GM12892 (cell line): ENCODE measurements at places on chromosomes 3 and 15.

DNA sequence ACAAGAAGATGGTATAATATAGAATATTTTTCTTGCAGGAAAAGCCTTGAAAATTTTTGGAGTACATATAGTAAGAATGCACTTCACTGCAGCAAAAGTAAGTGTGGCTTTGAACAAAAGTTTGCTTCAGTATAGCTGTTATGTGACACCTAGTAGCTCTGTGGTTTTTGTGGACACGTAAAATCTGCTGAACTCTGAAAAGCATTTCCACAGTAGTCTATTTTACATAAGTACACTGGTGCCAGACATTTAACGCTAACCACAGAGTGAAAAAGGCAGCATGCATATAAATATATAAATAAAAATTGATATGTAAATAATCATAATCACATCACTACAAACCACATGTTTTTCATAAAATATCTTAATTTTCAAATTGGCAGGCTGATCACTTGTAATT lies 39.8 kb downstream of the CGGBP1 start:
- DNase-seq, result no peak

DNA sequence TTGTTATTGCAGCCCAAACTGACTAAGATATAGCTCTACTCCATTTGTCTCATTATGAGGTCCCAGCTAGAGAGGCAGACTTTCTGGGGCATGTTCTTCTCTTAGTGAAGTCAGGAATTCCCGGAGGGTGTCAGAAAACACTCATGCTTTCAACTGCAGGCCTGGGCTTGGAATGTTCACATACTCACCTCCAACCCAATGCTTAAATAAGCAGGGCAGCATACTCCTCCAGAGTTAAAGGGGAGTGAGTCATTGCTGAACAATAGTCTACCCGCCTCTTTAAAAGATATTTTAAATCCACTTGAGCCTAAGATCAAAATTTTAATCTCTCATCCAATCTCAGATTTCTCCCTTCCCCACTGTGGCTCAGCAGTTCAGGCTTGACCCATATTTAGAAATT lies 167.8 kb upstream of the DPH6 start:
- no peak for DNase-seq

DNA sequence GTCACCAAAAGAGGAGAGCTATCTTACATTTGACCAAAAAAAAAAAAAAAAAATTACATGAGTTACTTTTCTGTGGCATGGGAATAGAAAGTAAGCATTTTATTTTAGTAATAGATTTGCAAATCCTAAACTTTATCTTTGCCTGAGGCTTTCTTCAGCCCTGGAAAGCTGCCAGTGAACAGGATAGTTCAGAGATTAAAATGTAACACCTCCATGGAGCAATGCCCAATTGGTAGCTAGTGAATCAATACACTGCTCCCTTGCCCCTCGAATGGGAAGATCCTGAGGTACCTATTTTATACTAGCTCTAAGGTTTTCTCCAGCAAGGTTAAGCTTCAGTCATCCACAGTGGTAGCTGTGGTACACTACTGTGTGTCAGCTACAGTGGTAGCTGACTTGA lies 867.1 kb downstream of the NAALADL2 start:
- no peak for DNase-seq

DNA sequence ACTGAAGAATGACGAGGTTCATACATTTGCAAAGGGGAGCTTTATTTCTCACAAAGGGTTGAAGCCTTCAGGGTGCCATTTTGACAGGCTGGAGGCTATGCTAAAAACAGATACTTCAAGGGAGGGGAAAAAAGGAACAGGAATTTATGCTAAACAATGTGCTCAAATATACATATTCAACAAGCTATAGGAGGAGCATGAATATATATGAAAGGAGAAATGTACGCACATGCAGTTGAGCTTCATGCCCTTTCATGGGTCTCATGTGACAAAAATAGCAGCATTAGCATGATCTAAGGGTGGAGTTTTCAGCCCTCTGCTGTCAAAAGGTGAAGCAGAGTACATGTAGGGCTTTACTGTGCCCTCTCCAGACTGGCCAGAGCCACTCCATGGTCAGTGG lies 44.3 kb upstream of the FSIP1 start:
- DNase-seq, result no peak

- no peak for DNase-seq
These were observed 176.3 kb downstream of the ZMAT3 start for GRCh38 chr3:178895178-178895789.

DNA sequence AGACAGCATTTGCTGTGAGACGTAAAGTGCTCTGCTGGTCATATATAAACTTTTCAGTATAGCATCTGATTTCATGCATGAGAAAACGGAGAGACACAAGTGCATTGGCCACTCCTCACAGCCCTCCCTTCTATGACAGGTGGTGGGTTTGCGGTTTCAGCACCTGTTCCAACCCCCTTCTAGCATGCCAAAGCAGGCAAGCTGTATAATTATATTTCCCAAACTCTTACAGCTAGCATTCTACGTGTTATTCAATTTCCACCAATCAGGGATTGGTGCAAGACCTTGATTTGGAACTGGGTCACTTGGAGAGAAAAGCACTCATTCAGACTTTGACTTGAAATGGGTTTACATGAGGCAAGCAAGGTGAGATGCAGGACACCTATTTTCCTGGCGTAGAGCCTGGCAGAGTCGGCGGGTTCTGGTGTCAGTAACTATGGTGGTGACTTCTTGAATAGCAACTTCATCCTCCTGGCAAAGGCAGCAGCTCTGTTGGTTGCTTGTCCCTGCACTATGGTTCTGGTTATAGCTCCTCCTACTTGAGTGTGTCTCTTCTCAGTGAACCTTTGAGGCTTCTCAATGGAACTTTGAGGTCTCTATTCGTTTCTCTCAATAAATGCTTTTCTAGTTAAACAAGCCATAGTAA lies 356.5 kb downstream of the TBL1XR1 start:
- DNase-seq, result no peak

DNA sequence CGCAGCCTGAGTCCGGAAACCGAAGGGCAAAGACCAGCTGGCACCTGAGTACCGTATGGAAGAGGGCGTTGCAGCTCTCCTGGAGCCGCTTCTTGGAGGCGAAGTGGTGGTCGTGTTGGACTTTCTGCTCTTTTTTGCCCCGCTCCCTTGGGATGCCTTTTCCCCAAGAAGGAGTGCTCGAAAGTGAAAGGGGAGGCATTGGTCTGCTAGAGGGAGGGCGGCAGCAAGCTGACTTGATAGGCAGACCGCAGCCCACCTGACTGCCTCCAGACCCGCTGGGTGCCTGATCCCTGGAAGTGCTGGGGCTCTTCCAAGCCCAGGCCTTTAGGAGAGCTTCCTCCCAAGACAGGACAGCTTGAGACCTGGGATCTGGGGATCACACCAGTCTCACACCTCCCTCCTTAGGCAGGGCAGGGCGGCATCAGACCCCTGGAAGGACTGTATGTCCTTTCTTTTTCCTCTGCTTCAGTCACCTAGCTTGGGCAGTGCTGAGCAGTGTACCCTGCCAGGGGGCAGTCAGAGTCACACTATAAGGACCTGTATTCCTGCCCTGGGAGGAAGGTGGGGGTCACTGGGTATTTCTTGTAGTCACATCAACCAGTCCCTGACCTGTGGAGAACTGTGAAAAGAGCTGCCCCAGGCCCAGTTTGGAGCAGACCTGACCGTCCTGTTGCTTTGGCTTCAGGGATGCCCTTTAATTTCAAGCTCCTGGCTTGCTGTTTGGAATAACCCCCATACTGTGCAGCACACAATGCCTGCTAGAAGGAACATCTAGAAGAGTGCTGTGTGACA lies 2.1 kb downstream of the ACVR2B start:
- no peak for DNase-seq

GRCh38 chr3:43647331-43648166 lies 25.7 kb upstream of the ANO10 start:
- no peak for DNase-seq

GRCh38 chr3:186394566-186395217 lies 32.7 kb upstream of the DGKG start:
- DNase-seq, result no peak

- no peak for DNase-seq
These were observed 117.2 kb upstream of the LRRC3B start for GRCh38 chr3:26505399-26505798.

DNA sequence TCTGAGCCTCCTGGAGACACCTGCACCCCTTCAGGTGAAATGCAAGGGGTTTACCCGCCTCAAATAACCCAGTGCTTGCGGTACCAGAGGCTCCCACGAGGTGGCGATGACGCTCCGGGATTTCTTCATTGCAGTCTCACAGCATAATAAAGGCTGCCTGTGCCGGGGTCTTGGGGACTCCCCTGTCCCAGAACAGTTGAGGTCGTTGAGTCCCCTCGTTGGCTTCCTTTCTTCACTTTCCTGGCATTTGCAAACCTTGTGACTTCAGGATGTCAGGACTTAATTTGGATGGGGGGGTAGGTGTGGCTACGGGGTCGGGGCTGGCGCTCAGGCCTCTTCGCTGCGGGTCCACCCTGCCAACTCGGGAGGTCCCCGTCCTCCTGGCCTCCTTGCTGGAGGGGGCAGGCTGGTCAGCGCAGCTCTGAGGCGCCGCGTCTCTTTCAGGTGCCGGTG lies 1.3 kb downstream of the GNAT1 start:
- peak; percentile 78 for DNase-seq

DNA sequence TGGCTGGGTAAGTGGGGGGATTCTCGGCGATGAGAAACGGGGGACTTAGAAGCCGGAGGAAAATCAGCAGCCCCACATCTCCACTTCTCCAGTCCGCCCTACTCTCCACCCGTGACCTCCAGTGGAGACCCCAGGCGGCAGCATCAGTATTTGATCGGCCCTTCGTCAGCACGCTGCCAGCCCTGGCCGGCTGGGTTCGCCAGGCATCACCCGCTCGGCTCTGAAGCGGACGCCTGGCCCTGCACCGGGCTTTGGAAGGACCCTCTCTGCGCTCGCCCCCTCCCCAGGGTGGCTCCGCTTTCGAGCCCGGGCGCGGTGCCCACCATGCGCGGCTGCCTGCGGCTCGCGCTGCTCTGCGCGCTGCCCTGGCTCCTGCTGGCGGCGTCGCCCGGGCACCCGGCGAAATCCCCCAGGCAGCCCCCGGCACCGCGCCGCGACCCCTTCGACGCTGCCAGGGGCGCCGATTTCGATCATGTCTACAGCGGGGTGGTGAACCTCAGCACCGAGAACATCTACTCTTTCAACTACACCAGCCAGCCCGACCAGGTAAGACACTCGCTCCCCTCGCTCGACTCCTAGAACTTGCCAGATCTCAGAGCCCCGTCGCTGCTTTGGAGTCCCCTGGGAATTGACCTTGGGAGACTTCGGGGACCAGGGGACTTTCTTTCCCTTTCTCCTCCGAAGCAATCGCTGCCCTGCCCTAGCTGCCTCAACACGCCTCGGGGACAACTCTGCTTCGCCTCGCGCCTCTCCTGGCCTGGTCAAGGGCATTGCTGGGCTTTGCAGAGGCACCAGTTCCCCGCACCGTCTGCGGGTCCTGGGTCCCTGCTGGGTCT lies 561 bp downstream of the SIDT1 start:
- no peak for DNase-seq

GRCh38 chr3:60080648-60081047 lies 1030.8 kb upstream of the CFAP20DC start:
- DNase-seq, result no peak

DNA sequence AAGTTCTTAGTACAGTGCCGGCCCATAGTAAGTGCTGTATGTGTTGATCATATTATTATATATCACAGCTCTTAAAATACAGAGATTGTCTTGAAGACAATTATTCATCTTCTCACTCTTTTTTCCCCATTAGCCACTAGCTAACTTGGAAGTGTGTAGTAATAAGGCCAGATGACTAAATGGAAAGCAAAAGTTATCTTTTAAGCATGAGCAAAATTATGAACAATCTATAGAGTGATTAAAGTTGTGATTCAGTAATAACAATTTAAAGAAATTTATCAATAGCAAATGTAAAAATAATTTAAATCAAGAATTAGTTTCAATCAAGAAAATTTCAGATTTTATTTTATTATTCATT lies 630.9 kb upstream of the TBL1XR1 start:
- no peak for DNase-seq

DNA sequence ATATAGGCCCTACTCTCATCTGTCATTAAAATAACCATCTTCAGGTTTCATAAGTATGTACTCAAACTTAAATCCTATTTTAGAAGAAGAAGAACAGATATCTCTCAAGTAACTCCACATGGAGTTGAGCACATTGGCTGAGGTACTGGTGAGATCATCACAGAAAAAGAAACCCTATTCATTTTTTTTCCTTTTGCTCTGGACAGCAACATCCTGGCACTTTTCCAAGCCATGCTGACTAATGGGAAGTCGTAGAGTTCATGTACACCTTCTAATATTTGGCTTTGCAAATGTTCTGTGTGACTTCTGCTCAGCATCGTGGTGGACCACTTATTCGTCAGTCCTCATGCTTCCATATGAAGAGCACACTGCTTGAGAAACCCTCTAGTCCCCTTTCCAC lies 336.0 kb upstream of the KCNH8 start:
- DNase-seq, result no peak

- no peak for DNase-seq
These were observed at the start of gene CCDC9B for GRCh38 chr15:40340740-40341400. Gene CCDC9B, minus strand, starts transcription at chr15:40340939. Its CDS starts 120 bp downstream, at chr15:40340819.

- DNase-seq, result no peak
These were observed 12.3 kb upstream of the SPATA12 start for GRCh38 chr3:57048052-57048671.

DNA sequence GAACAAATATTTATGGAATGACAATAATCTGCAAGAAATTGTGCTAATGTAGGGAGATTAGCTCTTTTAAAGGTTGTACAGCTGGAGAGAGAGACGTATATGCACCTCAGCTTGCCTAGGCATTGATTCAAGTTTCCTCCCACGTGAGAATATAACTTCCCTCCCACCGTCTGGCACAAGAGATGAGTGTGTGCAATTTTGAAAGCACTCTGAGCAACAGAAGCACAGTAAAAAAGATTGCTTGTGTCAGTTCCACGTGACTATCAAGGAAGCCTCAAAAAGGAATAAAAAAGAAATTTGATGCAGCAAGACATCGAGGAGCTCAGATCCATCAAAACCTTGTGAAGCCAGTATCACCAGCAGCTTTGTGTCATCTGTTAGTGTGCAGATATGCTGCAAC lies 435.3 kb downstream of the TUSC7 start:
- DNase-seq, result no peak

- DNase-seq, result no peak
These were observed 8.0 kb downstream of the ESYT3 start for GRCh38 chr3:138442433-138442832.

DNA sequence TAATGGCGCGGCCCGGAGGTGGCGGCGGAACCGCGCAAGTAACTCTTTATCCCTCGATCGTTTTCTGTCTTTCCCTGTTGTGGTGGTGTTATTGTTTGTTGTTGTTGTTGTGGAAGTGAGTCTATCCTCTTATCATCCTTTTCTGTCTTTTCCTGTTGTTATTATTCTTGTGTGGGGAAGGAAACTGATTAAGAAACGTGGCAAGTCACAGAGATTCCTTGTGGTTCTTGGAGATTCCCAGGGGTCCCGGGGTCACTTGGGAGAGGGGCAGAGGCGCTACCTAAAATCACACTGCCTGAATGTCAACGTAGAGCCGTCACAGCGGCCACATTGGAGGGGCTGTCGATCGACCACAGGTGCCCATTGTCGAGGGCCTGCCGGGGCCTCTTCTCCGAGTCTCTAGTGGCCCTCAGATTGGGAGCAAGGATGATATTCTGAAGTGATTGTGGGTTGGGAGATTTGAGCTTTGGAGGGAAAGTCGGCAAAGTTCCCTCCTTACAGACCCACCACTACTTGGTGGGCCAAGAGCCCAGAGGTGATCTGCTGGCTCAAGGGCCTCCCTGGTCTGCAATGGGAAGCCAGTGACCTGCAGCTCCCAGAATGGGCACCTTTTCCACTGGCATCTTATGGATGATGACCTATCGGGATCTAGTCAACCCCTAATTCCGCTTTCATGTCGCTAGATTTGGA lies 790 bp downstream of the PARP14 start:
- no peak for DNase-seq

GRCh38 chr3:196431181-196432136 lies 768 bp downstream of the UBXN7 start:
- DNase-seq, result peak; percentile 37
